ENCODE measurements at places on chromosomes 1 and 21. TPM values are rescaled to one million over a fixed set of nuclear protein-coding genes. Genes with fewer than 3 reads are reported as not detected.

CTSK gene
- total RNA-seq: 7.7 TPM

ADAM30 gene
- total RNA-seq: not detected

DNA sequence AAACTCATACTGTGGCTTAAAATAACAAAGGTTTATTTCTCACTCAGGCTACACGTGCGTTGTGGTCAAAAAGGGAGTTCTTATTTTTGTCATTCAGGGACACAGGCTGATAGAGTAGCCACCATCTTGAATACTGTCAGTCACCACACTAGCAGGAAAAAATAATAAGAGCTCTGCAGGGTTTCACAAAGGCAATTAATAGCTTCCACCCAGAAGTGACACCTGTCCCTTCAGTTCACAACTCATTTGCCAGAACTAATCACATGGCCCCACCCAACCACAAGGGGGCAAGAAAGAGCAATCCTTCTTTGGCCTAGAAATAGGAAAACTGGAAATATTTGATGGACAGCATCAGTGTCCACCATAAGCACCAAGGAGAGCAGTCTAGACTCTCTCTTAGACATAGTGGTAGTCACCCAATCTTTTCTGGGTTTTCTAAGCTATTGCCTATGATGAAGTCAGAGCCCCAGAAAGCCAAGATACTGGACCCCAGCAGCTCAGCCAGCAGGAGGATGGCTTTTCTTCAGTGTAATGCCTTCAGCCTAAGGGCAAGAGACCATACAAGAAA is 8.2 kb downstream of the HAPLN2 start:
- peak; percentile 47 for DNase-seq

GRCh38 chr1:186102547-186103148 is 272.4 kb downstream of the TPR start:
- peak; percentile 89 for DNase-seq

GRCh38 chr1:22884806-22885530 is 87.7 kb downstream of the LACTBL1 start:
- DNase-seq: no peak

GRCh38 chr1:47689894-47690293 is 252.1 kb downstream of the FOXD2 start:
- DNase-seq: no peak

GRCh38 chr1:23163395-23163794 is 5.3 kb downstream of the LUZP1 start:
- no peak for DNase-seq

All from IMR-90 (cell line).